Stimulated activated CD8-positive, alpha-beta memory T cell treated with anti-CD3 and anti-CD28 coated beads, Interleukin-12 subunit alpha, Interleukin-12 subunit beta, amount 100 ng/mL, for 4 hours (primary cell): ENCODE measurements at places on chromosomes 2 and 18.

DNA sequence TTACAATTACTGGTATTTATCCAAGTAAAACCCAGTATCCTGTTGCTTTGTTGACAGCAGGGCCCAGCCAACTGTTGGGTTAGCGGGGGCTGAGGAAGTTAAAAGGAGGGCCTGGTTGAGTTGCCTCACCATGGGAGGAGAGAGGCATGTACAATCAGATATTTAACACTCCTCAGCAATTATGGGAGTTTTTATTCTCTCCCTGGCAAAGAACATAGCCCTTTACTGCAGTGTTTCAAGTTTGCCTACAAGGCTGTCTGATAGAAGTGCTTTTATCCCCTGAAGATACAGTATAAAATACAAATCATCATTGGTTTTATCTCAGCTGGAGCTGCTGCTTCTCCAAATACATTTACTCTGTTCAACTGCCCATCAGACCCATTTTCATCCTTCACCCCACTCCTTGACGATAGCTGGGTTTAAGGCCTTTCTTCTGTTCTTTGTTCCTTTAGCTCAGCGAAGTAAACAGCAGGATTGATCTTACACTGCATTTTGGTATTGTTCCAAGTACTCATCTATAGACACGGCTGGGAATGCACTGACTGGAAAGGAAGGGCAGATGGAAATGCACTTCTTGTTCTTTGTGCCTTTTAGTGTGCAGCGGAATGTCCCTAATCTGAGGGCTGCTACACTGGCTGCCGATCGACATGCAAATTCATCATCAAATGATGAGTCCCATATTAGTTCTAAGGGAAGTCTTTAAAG lies 402.5 kb upstream of the SPRED2 start:
- DNase-seq = no peak

GRCh38 chr2:153299809-153300208 lies 178.8 kb downstream of the RPRM start:
- DNase-seq = no peak

GRCh38 chr18:46009125-46009840 lies 42.2 kb upstream of the EPG5 start:
- DNase-seq = no peak

DNA sequence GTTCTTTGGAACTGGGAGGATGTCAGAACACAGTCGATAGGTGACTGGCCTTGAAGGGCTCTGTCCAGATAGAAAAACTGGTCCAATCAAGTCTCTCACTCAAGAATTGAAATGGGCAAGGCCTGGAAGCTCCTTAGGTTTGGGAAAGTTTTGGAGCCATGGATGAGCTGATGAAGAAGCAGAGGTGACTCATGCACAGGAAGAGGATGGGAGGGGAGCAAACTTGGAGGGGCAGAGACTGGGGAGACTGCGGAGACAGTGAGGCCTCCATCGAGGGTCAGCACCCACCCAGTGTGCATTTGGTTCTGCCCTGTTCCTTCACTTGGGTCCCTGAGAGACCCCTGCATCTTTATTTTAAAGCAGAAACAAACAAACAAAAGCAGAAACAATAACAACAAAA lies 41.1 kb downstream of the SOWAHC start:
- no peak for DNase-seq

GRCh38 chr2:1864981-1865421 lies 120.7 kb upstream of the PXDN start:
- no peak for DNase-seq

- DNase-seq = no peak
These were observed 5.9 kb upstream of the SCYGR2 start for GRCh38 chr2:227592694-227593387.

DNA sequence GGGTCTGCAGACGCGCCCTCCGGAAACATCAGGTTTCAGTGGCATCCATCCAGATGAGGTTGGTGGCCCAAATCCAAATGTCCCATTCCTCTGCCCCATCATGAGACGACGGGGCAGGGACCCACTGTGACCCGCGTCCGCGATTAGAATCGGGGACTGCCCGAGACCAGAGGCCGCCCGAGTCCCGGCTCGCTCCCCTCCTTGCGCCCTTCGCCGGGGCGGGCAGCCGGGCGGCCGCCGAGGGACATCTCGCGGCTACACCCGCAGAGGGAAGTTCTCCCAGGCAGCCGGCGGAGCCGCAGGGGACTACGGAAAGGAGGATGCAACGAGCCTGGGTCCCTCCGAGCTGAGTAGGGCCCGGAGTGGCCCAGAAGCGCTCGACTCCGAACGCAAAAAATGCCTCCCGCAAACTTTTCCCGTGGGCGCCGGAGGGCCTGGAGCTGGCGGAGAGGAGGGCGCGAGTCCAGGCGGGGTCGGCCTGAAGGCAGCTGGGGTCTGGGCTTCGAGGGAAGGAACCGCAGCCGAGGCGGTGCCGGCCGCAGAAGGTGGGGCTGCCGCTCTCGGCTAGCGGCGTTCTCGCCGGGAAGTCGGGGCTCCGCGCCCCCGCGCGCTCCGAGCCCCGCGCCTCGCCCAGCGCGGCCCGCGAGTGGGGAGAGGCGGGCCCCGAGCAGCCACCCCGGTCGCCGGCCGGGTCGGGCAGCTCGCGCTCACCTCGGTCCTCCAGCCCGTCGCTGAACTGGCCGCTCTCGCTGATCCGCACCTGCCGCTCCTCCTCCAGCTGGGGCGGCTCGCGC lies 580 bp downstream of the TMEM163 start:
- DNase-seq = no peak

DNA sequence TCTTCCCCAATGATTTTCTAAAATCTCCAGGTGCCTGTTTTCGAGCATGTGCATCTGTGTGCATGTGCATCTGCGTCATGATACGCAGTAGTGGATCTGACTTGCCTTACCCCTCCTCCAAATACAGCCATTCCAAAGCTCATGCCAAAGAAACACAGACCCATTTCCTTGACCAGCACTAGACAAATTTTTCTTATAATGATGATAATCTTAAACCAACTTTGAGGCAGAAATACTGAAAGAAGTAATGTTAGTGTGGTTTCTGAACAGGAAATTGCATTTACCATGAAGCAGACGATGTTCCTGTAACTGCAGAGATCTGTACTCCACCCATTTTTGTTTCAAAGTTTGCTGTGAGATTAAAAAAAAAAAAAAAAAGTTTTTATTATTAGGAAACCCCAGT lies 25.6 kb downstream of the CYTIP start:
- DNase-seq = no peak

GRCh38 chr18:75698861-75699260 lies 271.4 kb upstream of the SMIM21 start:
- no peak for DNase-seq

DNA sequence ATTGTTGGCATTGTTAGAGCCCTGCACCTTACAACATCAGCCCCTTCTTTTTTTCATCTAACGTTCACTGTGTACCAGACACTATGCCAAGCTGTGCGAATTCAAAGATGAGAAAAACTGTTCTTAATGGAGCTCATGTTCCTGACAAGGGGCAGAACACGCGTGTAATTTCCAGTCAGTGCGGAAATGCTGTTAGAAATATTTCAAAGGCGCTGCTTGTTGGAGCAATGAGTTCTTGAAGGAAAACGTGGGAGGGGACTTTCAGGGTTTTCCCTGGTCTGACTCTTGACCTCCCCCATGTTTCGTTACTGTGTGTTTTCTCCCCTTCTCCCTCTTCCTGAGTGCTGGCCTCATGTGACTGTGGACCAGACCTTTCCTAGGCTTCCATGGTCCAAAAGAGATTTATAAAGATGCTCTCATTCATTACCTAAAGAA lies 1.5 kb downstream of the MTHFD2 start:
- no peak for DNase-seq

- DNase-seq = no peak
These were observed 403.3 kb downstream of the TXNL1 start for GRCh38 chr18:56235071-56235470.

DNA sequence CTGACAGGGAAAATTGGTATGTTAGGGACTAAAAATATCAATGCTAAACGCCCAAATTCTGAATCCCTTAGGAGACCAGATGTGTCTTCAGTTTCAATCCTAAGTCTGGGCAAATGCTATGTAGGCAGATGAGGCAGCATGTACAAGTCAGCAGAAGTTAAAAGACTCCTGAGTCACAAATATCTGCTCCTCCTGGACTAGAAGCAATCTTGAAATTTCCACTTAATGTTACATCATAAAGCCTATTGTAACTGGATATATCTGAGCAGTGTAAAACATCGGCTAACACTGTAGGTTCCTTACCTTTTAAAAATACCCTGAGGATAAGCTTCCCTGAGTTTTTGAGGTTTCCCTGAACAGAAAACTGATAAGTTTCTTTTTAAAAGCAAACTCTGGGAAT lies 1087.6 kb upstream of the PIK3C3 start:
- no peak for DNase-seq

DNA sequence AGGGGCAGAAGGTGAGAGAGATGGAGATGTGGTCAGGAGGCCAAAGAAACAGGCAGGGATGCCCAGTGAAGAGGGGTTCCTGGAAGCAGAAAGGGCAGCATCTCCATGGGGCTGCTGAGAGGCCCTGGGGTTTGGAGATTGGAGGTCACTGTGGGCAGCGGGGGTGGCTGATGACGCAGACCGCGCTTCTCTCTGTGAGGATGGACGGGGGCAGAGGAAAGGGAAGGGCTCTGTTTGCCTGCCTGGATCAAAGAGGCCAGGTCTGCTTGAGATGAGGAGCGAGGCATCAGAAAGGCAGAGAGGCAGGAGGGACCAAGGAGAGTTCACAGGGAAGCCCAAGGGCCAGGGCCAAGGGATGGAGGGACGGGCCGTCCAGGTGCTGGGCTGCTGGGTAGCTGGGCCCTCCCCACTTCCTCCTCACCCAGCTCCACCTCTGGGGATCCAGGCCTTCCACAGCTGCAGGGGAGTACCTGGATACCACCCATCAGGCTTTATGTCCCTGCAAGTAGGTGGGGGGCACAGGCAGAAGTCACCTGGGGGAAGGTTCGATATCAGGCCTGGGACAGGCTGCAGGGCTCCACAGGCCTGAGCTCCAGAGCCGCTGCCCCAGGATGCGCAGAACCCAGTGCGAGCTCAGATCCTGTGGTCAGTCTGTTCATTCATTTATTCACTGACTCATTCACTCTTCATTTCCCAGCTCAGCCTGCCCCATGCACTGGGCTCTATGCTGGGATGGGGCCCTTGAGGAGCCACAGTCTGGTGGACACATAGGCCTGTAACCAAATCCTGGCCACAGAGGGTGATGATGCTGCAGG lies 30.6 kb downstream of the ADRA2B start:
- DNase-seq = no peak

DNA sequence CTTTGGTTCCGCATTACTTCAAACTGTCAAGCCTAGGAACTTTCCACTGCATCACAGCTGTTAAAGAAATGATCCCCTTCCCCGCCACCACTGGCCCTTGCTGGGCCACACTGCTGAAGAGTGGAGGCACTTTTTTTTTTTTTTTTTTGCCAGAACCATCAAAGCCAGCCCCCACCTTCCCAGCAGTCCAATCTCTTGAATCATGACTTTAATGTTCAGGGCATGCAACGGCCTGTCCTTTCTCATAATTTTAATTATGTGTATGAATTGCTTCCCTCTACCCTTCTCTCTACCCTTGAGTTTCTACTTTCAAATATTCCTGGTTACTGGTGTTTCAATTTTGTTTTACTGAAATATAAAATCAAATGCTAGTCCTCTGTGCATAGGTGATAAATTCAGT lies 102.1 kb upstream of the LMAN1 start:
- DNase-seq = no peak

GRCh38 chr2:181117206-181117925 lies 137.0 kb downstream of the UBE2E3 start:
- no peak for DNase-seq

DNA sequence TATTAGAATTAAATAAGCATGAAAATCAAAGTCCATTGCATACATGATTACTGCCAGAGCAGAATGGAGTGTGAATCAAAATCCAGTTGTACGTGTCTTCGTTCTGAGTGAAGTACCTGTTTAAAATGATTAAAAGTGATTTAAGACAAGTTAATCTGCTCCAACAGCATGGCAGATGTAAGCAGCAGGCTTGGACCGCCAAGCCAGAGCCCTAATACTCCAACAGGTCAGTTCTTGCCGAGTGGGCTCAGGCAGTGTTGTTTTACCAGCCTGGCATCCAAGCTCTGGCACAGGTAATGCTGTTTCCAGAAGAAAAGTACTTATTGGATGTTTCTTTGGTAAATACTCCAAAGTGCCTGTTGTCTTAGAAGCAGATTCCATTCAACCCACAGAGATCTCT lies 171.4 kb upstream of the EPAS1 start:
- DNase-seq = no peak

- DNase-seq = no peak
These were observed 77.7 kb upstream of the MAP4K3 start for GRCh38 chr2:39514825-39515224.

GRCh38 chr2:96760986-96761832 lies 507 bp downstream of the CNNM4 start:
- DNase-seq = no peak

- DNase-seq = no peak
These were observed 6.3 kb downstream of the HS6ST1 start for GRCh38 chr2:128312411-128312810.

GRCh38 chr18:42623935-42624334 lies 491.6 kb downstream of the RIT2 start:
- DNase-seq = no peak

- no peak for DNase-seq
These were observed 89.2 kb upstream of the PELI1 start for GRCh38 chr2:64233376-64233922.
